AG04450 (cell line): ENCODE measurements at places on chromosomes 4 and X.

DNA sequence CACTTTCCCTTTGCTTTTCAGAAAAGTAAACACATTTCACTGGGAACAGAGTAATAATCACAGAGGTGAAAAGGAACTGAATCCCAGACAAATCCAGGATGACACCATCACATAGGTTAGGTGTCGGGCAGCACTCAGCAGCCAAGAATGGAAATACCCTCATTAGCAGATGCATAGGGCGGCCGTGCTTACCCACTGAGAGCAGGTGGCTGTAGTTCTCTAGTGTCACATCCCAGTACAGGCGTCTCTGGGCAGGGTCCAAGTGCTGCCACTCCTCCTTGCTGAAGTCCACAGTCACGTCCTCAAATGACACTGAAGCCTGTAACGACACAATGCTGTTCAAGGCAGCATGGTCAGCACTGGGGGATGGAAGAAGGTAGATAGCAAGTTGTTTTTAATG is 26.9 kb downstream of the ZNF41 start:
- DNase-seq, result no peak

DNA sequence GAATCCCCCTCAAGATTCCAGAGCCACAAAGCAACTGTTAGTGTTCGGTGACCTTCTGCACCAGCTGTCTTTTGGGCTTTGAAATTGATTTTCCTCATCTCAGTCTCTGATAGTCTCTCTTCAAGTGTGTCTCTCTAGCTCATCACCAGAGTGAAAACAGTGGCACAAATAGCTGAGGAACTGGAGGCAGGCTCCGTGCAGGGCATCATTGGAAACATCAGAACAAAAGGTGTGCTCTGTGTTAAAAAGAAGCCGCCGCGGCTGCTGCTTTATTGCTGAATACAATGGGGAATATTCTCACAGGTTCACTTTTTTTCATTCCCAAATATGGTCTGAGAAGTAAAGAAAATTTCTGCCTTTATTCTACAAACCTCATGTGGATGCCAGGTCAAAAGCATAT is 297.5 kb downstream of the DCTD start:
- DNase-seq, result no peak

- DNase-seq, result no peak
Observed at GRCh38 chr4:30801876-30802275, 81.7 kb downstream of the PCDH7 start.

DNA sequence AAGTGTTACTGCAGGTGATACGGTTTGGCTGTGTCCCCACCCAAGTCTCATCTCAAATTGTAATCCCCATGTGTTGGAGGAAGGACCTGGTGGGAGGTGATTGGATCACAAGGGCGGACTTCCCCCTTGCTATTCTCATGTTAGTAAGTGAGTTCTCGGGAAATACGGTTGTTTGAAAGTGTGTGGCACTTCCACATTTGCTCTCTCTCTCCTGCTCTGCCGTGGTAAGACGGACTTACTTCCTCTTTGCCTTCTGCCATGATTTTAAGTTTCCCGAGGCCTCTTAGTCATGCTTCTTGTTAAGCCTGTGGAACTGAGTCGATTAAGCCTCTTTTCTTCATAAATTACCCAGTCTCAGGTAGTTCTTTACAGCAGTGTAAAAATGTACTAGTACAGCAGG is 65.2 kb upstream of the SLC7A11 start:
- DNase-seq, result no peak

DNA sequence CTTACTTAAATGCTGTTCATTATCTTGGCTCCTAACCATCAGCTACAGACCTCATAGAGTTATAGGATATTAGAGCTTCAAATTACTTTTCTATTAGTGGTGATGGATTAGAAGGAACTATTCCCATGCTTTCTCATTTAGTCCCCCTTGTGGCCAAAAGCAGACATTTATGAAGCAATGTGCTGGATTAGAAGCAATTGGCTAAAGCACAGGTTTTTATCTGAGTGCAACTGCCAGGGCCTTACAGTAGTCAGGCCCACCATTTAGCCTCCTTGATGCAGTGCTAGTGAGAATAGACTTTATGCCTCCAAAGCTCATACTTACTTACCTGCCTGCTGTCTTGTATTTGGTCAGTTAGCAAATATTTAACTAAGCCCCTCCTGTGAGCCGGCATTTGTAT is 93.0 kb downstream of the TSPAN7 start:
- no peak for DNase-seq

DNA sequence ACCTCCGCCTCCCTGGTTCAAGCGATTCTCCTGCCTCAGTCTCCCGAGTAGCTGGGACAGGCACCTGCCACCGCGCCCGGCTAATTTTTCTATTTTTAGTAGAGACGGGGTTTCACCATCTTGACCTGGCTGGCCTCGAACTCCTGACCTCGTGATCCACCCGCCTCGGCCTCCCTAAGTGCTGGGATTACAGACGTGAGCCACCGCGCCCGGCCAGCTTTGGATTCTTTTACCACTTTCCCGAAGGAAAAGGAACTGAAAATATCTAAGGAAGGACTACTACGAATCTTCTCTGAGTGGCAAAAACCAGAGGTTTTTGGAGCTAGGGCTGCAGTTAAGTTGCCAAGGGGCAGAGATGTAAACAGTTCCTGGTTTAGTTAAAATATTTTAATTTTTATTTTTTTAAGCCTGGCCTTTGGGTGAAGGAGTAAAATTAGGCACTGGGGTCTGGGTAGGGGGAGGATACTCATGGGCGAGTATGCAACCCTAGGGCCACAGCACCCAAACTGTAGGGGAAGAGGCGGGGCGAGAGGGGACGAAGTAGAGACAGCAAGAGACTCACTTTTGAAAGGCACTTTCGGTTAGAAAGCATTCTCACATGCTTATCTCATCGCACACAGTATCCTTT is 525 bp upstream of the CISD2 start:
- no peak for DNase-seq

DNA sequence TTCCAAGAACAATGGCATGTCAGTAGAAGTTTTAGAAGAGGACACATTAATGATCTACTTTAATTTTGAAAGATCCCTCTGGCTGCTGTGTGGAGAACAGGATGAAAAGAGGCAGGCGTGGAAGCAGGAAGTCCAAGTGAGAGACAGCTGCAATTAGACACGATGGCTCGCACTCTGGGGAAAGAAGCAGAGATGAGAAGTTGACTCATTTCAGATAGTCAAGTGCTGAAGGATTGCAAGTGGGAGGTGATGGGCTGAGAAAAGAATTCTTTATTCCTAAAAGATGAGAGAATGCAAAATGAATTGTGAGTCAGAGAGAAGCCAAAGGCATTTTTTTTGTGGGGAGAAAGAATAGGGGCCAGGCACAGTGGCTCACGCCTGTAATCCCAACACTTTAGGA is 16.5 kb downstream of the RXFP1 start:
- no peak for DNase-seq

DNA sequence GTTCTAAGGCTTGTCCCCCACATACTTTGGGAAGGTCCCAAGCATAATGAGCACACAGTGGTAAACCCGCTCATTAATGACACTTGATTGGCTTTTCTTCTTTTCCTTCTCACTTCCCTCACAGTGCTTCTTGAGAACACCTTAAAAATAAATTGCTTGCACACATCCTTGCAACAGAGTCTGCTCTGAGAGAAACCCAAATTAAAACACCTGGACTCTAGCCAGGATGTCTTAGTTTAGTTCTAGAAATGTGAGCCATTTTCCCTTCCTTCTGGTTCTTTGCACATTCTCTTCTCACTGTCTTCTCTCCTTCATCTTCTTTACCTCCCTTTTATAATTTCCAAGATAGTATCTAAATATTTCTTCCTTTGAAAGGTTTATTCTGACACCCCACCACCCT is 35.3 kb upstream of the COX7B2 start:
- DNase-seq, result no peak

DNA sequence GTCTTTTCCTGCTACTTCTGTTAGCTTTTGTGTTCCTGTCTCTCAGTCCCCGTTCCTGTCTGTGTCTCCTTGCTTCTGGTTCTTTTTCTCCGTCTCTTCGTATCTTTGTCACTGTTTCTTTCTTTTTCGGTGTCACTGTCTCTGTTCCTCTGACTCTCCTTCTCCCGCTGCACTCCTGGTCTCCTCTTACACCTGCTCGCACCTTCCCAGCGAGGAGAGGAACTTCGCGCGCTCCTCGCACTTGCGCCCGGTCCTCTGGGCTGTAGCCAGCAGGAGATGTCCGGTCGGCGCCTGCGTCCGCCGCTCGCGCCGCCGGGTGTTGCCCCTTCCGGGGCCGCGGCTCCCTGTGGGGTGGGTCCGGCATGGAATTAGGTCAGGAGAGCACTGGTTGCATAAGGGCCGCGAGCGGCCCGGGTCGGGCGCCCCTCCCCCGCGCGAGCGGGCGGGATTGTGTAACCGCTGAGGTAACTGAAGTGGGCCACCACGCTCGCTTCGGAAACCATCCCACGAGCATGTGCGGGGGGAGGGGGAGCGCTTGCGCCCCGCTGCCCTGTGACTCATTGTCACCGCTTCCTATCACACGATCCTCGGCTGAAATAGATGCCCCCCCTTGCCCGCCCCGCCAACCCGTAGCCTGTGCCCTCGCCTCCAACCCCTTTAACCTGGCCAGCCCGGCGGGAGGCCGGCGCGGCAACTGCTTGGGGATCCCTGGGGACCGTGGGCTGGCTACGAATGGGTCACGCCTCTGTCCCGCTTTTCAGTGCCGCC is 1.6 kb downstream of the LONRF3 start:
- DNase-seq, result no peak

DNA sequence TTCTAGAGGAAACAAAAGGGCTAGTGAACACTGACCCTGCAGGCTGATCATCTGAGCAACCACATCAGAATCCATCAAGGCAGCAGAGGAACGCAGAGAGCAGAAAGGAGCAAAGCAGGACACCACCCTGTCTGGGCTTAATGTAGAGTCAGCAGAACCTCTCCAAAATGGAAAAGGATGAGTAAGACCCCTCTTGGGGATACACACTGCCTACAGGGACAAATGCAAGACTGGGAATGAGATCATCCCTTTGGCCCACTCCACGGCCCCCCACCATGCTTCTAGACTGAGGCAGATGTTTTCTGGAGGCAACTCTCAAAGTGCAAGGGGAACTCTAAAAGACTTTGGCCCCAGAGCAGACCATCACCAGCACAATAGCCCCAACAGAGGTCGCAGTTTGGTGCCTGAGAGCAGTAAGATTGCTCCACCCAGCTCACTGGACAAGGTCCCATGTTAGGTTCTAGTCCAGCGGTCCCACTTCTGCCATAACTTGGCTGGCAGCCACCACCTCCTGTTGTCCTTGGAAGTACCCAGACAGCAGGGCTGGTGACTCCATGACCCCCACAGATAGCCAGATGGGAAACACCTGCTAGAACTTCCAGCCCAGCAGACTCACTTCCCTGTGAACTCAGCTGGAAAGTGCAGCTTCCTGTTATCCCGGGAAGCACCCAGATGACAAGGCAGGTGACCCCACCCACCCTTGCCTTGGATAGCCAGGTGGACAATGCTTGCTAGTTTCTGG is 372.7 kb downstream of the INPP4B start:
- no peak for DNase-seq

DNA sequence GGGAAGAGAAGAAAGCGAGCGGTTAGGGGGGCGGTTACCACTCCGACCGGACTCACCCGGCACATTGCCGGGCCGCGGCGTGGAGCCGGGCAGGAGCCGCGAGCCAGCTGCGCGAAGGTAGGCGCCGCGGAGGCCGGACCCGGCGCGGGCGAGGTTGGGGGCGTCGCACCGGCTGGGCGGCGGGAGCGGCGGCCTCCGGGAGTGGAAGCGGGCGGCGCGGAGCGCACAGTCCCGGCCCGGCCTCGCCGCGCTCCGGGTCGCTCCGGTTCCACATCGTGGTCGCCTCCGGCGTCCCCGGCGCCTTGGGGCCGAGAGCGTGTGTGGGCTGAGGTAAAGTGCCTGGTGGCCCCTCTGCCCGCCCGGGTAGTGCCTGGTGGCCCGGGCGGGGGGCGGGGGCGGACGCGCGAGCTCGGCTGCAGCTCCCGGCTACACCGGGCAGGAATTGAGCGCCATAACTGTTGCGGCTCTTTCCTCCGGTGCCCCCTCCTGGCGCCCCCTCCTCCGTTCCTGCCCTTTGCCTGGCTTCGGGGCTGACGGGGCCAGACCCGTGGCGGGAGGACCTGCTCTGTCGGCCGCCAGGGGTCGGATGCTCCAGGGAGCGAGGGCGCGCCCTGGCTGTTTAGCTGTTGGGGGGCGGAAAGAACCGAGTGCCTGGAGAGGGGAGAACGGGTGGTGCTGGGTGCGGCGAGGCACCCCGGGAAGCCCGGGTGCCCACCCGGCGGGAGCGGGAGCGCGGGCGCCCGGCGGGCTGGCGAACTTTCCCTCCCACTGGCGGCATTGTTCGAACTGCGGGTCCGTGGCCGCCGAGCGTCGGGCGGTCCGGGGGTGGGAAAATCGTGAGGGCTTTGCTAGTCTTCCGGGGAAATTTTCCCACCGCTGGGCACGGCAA is 626 bp downstream of the JADE3 start:
- no peak for DNase-seq

- DNase-seq, result no peak
Observed at GRCh38 chrX:64894454-64895038, 81.7 kb downstream of the ZC4H2 start.
